ENCODE measurements at places on chromosomes 2 and 18.

- DNase-seq, result no peak
Observed at GRCh38 chr2:6972067-6972710, 55.0 kb downstream of the RNF144A start.

DNA sequence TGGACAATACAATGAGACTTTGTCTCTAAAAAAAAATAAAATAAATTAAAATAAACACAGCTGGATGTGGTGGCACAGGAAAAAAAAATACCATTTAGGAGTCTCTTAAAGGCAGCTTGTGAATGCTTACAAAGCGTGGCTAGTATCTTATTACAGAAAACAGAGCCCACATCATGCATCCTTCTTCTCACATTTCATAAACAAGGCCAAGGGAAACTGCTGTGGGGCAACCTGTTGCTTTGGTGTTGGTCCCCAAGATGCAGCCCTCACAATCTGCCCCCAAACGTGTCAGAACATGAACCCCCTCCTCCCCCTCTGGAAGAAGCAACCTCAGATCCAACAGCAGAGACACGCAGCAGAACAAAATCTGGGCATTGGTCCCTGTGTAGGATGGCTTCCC lies 2.6 kb downstream of the SLC14A1 start:
- DNase-seq, result no peak

DNA sequence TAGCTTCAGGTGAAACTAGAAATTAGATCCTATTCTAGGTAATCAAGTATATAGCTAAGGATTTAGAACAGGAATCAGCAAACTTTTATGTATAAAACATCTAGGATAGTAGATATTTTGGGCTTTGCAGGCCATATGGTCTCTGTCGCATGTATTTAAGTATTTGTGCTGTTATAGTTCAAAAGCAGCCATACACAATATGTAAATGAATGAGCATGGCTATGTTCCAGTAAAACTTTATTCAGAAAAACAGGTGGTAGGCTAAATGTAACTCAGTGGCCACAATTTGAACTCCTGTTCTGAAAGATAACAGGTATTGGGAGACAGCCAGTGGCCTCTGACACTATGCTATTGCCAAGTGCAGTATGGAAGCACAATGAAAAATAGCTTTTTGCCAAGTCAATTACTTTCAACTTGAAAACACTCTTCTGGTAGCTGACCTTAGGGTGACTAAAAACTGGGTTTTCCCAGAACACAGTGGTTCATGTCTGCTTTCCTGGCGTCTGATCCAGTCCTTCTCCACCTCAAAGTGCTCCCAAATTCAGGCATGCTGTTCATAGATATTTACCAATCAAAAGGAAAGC lies 304.7 kb upstream of the SYT4 start:
- no peak for DNase-seq

GRCh38 chr2:230914886-230915285 lies 10.2 kb downstream of the GPR55 start:
- no peak for DNase-seq

GRCh38 chr2:240480834-240481623 lies 45.6 kb downstream of the GPC1 start:
- no peak for DNase-seq

- DNase-seq, result no peak
Observed at GRCh38 chr2:43400508-43400907, 174.1 kb upstream of the ZFP36L2 start.

All from stimulated activated CD8-positive, alpha-beta memory T cell treated with anti-CD3 and anti-CD28 coated beads, Interleukin-12 subunit alpha, Interleukin-12 subunit beta, amount 100 ng/mL, for 4 hours (primary cell).